ENCODE measurements at places on chromosomes 2 and 18.

DNA sequence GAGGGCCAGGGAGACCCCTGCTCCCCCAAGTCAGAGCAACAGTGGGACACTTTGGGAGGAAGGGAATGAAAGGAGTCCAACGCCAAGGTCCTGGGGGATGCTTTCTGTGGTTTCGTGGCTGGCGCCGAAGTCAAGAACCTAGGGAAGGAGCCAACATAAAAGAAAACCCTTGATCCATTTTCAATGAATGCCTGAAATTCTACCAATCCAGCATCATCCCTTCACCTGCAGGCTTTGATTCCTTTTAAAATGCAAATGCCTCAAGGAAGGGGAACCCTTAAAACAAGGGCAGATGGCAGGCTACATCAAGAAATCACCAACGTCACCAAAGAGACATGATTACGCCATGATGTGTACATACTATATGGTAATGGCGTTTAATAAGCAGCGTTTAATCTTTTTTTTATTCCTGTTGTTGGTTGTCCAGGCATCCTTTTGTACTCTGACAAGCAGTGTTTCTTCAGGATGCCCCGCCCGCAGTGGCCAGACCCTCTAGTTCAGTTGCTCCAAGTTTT, 123.3 kb upstream of the SLC1A4 start:
- DNase-seq = no peak

- no peak for DNase-seq
These were observed 21.4 kb downstream of the AP1S3 start for GRCh38 chr2:223815884-223816570.

DNA sequence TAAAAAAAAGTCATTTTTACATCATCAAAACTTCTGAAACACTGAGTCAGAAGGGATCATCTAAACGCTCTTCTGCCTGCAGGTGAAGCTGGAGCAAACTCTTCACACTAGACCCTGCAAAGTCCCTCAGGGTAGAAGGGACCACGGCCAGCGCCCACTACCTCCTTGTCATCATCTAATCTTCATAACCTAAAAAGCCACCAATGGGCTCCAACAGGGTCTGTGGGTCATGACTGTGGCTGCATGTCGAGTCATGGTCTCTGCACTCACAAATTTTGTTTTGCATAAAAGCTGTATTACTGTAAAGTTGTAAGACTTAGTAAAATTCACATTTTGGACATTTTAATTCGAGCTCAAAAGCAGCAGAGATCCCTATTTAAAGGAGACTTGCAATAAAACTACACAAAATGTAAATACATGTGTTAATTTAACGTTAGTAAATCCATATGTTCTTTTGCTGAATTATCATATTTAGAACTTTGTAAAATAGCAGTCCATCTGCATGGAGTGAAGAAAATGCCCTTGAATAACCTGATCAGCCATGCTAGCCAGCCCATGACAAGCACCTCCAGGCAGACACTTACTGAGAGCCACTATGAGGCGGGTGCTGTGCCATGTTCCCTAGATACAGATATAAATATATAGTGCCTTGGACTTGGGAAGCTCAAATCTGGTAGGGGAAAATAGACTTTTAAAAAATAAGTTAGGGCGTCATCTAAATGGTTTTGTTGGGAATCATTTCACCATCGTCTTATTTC, 437.2 kb upstream of the LYPD1 start:
- no peak for DNase-seq

DNA sequence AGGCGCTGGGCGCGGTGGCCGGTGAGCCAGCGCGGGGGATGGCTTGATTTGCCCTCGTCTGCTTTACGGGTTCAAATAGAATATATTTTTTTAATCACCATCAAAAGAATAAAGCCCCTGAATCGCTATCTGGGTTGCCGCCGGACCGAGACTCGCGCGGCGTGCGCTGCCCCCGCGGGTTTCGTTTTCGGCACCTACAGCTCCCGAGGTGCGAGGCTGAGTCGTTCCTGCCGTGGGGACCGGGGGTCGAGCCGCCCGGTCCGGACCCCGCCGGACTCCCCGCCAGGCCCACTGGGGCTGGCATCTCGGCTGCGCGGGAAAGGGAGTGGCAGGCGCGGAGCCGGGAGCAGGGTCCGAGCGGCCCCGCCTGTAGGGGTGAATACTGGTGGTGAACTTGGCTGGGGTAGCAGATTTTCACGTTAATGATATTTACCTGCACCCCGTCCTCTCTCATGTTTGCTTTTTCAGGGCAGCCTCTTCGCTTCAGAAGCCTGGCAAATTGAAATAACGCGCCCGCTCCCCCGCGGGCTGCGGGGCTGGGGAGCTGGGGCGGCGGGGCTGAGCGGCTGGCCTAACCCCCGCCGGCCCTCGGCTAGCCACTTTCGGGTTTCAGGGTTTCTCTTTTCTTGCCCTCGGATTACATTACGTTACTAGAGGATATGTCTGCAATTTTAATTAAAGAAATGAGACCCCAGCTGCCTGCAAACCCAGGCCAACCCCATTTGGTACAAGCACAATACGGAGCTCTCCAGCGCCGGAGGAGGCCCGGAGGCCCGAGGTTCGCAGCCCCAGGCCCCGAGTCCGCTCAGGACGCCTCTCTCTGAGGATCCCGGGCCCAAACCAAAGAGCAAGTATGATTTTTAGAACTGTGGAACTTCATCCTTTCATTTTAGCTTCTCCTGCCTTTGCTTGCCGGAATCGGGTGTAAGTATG, 1.7 kb upstream of the CELF4 start:
- no peak for DNase-seq

- no peak for DNase-seq
These were observed 52.7 kb upstream of the MAPK4 start for GRCh38 chr18:50507120-50507590.

GRCh38 chr2:240469239-240469636, 33.8 kb downstream of the GPC1 start:
- no peak for DNase-seq

- DNase-seq = no peak
These were observed 156.5 kb downstream of the MYO5B start for GRCh38 chr18:50038448-50038847.

DNA sequence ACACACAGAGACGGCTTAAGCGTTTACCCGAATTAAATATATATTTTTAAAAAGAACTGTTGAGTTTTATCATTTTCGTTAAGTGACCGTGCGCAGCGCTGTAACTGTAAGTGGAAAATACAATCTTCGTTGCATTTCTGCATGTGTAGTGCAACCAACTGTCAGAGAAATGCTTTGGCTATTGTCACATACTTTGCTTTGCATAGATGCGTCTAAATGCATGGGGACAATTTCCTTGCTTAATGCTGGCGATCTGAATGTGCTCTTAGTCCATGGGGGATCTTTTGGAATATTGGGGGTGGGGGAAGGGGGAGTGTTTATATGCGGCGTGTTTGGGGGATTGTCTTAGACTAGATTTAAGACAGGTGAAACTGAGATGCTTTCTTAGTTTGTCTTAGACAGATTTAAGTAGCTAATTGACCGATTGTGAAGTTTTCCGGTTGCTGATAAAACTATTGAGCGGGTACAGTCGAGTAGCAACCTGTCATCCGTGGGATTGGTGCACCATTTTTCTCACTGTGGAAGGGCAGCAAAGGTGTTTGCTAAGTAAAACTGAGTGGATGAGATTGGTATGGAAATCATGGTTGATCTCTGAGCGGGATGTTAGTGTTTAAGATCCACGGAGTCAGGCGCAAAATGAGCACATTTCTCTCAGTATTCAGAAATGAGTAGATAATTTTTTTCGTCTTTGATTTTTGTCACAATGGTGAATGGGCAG, 476 bp downstream of the VSNL1 start:
- DNase-seq = no peak

GRCh38 chr2:209638346-209638745, 133.3 kb upstream of the UNC80 start:
- DNase-seq = no peak

- no peak for DNase-seq
These were observed 440.4 kb upstream of the CDH20 start for GRCh38 chr18:60892855-60893254.

DNA sequence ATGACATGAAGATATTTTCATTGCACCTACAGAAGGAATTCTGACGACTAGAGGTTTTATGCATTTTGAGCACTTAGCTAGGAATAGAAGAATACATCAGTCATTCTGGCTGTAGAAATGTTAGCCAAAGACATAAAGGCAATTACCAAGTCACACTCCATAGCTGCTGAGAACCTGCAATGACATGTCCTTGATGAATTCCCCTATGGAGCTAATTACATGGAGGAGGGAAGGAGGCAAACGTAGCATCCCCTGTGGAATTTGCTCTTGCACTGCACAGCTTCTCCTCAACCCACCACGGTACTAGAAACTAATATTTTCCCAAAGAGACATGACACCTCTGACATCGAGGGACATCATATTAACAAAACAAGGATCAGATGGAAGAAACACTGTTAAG, 174.0 kb upstream of the SESTD1 start:
- no peak for DNase-seq

DNA sequence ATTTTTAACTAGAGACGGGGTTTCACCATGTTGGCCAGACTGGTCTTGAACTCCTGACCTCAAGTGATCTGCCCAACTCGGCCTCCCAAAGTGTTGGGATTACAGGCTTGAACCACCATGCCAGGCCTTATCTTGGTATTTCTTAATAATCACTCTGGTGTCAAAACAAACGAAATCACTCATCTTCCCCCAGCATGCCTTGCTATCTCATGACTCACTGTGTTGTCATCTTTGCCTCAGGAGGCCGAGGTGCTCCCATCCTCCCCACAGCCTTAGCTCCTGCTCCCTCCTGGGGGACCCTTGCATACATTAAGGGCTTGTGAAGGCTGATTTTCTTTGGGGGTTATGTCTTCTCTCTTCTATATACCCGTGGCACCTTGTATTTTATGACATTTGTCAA, 250.1 kb upstream of the DPP10 start:
- DNase-seq = no peak

DNA sequence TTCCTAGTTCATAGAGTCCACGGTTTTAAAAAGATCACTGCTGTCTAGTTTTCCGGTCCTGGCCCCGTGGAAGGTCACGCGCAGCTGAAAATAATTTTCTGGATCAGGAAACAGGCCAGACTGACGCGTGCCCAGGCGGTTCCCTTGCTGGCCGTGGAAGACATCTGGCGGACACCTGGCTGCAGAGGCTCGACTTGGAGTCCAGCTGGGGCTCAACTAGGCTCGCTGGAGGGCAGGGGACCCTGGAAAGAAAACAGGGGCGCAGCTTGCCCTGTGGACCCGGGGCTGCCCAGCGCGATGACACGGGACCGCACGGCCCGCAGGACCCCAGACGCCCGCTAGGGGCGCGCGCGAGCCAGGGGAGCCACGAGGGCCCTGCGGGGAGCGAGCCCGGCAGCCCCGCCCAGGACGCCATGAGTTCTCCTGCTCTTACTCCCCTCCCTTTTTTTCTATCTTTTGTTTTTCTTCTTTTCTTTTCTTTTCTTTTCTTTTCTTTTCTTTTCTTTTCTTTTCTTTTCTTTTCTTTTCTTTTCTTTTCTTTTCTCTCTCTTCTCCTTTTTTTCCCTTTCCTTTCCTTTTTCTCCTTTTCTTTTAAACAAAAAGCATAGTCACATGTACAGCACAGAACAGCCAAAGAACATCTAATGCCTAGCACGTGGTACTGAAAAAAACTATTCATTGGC, 43.2 kb upstream of the UBE2F start:
- DNase-seq = peak; percentile 84

GRCh38 chr2:29010946-29011345, 29.8 kb downstream of the TOGARAM2 start:
- no peak for DNase-seq

- DNase-seq = peak; percentile 67
These were observed 2.1 kb upstream of the SLC30A3 start for GRCh38 chr2:27264753-27265535.

GRCh38 chr2:21013043-21013816, 30.6 kb downstream of the APOB start:
- DNase-seq = no peak

- no peak for DNase-seq
These were observed 57.4 kb downstream of the ATIC start for GRCh38 chr2:215369181-215369760.

Measured in activated T-cell treated with anti-CD3 and anti-CD28 coated beads for 48 hours (primary cell).